Stimulated activated CD8-positive, alpha-beta memory T cell treated with anti-CD3 and anti-CD28 coated beads, Interleukin-4, amount 100 ng/mL, for 1 hour (primary cell): ENCODE measurements at places on chromosomes 13 and 19.

GRCh38 chr19:45664575-45664974, 3.4 kb upstream of the GIPR start:
- no peak for DNase-seq

- DNase-seq: no peak
Observed at GRCh38 chr13:98060282-98060681, 82.6 kb upstream of the FARP1 start.

GRCh38 chr13:113083402-113084061, 22.1 kb upstream of the F7 start:
- DNase-seq: no peak

- DNase-seq: no peak
Observed at GRCh38 chr13:73090116-73090822, 31.5 kb downstream of the KLF5 start.

- DNase-seq: no peak
Observed at GRCh38 chr19:16233081-16233776, 35.5 kb downstream of the AP1M1 start.

DNA sequence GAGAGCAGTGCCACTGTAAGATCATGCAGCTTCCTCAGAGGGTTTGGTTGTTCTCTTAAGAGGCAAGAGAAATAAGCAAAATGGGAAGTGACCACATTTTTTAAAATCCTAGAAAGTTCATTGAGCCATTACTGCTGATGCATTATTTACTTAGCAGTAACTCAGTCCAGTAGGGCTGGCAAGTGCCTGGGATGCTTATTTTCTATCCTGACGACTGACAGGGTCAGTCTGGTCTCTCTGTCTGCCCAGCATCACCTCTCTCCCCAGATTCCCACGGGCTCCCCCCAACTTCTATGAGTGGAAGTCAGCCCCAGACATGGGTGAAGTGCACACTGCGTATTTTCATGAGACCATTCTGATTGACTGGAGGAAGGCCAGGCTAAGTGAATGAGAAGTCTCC, 10.4 kb downstream of the SHISA2 start:
- DNase-seq: no peak

DNA sequence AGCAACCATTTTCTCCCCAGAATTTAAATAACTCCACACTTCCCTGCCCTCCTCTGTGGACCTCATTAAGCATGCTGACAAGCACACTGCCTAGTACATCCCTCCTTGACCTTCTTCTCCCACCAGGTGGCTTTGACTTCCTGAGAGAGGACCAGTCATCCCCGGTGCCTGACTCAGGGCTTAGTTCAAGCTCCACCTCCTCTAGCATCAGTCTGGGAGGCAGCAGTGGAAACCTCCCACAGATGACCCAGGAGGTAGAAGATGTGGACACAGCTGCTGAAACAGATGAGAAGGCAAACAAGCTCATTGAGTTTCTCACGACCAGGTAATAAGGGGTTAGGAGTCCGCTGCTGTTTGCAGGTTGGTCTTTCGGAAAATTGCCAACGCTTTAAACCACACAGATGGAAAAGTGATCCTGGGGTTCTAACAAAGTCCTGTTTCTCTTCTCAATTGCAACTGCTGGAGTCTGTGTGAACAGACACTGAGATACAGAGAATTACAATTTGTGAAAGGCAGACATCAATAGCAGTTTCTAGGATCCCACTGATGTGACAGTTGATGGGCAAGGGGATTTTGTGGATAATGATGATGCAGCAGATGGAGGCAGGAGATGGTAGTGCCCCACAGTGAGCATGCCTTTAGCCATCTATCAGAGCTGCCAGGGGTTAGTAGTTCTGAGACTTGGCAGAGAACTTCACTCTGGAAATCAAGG, 86.7 kb downstream of the ZAR1L start:
- no peak for DNase-seq

DNA sequence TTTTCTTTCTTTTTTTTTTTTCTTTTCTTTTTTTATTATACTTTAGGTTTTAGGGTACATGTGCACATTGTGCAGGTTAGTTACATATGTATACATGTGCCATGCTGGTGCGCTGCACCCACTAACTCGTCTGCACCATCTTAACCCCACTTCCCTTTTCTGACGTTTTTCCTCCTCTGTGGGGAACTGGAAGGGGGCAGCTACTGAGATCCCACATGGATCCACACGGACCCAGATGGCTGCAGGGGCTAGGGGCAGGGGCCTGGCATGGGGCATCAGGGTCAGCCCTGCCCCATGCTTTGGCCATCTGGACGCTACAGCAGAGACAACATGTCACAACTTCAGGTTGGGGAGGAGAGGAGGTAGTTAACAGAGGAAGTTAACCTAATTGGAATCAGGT, 54.3 kb downstream of the RUBCNL start:
- no peak for DNase-seq

DNA sequence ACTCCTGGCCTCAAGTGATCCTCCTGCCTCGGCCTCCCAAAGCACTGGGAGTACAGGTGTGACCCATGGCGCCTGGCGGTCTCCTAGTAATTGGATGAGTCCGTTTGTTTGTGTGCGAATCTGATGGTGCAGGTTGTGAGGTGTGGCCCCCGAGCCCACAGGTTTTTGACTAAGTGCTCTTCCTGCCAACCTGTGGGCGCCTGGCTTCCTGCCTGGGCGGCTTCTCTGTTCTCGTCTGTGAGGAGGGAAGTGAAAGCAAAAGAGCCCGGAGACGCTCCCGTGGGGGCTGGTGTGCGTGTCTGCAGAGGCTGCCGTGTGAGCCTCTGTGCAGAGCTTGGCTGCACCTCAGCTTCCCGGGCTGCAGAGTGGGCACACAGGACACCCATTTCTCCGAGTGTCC, 10.0 kb downstream of the ARHGAP45 start:
- DNase-seq: peak; percentile 83
